ENCODE measurements at places on chromosomes 6 and 20. TPM values are rescaled to one million over a fixed set of nuclear protein-coding genes. Genes with fewer than 3 reads are reported as not detected.

Gene ENPP3
- not detected for total RNA-seq

Gene AKAP12
- 6.4 TPM for total RNA-seq

Gene SLC35D3
- total RNA-seq, result not detected

Gene TRIM15
- not detected for total RNA-seq

Gene LATS1
- total RNA-seq, result 24.7 TPM

Gene OR2J3
- not detected for total RNA-seq

Gene HLA-DPB1
- 2.1 TPM for total RNA-seq

Gene MOG
- total RNA-seq, result not detected

Gene FUT9
- not detected for total RNA-seq

Gene GATA5
- not detected for total RNA-seq

Gene MYL9
- total RNA-seq, result 1,294 TPM

Gene TFAP2A
- 82.1 TPM for total RNA-seq

Gene CRISP1
- not detected for total RNA-seq

Gene ANGPT4
- total RNA-seq, result not detected

Gene DEFB116
- not detected for total RNA-seq

Gene SIGLEC1
- not detected for total RNA-seq

Gene MAS1L
- total RNA-seq, result not detected

Gene INSM1
- not detected for total RNA-seq

Gene MYH7B
- total RNA-seq, result not detected

Gene GSTA2
- total RNA-seq, result not detected

Gene SYCP2L
- total RNA-seq, result not detected

Gene PSORS1C2
- not detected for total RNA-seq

Gene NELFE
- total RNA-seq, result 67.9 TPM

Gene TDP2
- total RNA-seq, result 28.0 TPM

Gene LIME1
- 5.9 TPM for total RNA-seq

Gene SAPCD1
- 1.2 TPM for total RNA-seq

Gene EDN1
- 2.6 TPM for total RNA-seq

Data from HFFc6 (cell line).